ENCODE measurements at places on chromosomes 1 and 21. TPM values are rescaled to one million over a fixed set of nuclear protein-coding genes. Genes with fewer than 3 reads are reported as not detected.

The ENO1 gene
- 361 TPM for total RNA-seq

The LRRC3 gene
- 0.81 TPM for total RNA-seq

DNA sequence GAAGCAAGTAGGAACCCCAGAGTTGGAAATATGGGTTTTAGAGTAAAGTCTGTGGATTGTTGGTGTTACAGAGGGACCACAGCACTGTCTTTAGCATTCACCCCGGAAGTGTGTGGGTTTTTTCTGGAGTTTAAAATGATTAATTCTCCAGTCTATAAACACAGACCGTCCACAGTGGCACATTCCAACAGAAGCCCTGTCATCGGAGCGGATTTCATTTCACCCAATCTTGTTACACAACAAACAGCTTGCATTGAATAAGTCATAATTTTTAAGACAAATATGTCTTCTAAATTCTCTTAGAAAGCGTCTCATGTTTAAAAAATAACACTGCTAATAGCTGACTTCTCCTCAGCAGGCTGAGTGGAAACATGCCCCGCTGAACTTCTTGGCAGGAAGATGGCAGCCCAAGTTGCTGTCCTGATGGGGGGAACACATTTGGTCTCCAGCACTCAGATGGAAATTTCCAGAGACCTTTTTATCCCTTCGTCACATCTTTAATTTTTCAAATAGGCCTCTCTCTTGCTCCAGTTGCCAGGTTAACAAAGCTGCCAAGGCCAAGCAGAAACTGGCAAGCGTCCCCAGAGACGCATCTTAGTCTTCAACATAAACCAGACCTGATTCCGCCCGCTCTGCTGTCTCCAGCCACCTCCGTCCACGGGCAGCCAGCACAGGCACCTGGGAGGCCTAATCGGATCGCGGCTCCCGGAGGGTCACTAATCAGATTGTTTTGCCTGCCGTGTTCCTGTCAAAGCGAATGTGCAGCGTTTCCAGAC is 28.8 kb upstream of the SLC19A1 start:
- DNase-seq, result peak; percentile 31
- H3K4me3 ChIP-seq, result no peak overlapping the region
- H3K27me3 ChIP-seq, result no peaks in the 10 kb centered on the region
- H3K4me1 ChIP-seq, result peaks cover 38% of the 10 kb centered on the region

DNA sequence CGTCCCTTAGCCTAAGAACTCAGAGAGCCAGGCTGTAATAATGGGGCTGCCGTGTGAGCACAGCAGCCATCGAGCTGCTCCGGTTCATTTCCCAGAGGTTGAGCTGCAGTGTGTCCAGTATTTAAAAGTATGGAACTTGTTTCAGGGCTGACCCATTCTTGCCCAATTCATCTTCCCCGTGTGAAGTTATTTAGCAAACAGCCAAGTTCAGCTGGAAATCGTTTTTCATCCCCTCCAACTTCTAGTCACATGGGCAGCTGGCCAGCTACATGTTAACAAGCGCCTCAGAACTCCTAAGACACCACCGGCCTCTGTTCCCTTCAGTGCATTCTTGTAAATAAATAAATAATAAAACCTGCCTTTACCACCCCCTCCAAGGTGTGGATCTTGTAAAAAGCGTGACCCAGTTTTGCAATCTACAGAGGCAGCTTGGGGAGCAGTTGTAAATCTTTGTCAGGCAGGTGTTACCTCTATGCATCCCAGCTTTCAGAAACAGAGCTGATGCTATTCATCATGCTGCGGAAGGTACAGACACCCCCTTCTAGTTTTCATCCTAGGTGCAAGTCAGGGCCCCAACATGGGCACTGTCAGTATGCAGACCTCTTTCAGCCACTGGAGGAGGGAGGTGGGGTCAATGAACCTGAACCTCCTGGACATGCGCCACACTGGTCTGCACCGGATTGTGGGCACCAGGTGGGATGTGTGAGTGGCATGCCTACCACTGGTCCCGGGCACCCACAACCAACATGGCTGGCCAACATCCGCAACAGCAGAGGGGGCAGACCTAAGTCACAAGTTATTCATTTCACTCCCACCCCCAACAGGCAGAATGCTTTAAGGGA is 18.7 kb upstream of the KNCN start:
- no peaks in the 10 kb centered on the region for H3K4me1 ChIP-seq
- H3K27me3 ChIP-seq, result no peaks in the 10 kb centered on the region
- no peak overlapping the region for H3K27ac ChIP-seq
- no peaks in the 10 kb centered on the region for H3K36me3 ChIP-seq
- peak; percentile 20 for DNase-seq
- H3K4me3 ChIP-seq, result no peak overlapping the region

- H3K27ac ChIP-seq, result no peak overlapping the region
- no peaks in the 10 kb centered on the region for H3K27me3 ChIP-seq
- no peak overlapping the region for H3K4me3 ChIP-seq
- no peaks in the 10 kb centered on the region for H3K4me1 ChIP-seq
These were observed 1.2 kb upstream of the CDA start for GRCh38 chr1:20587661-20588053.

DNA sequence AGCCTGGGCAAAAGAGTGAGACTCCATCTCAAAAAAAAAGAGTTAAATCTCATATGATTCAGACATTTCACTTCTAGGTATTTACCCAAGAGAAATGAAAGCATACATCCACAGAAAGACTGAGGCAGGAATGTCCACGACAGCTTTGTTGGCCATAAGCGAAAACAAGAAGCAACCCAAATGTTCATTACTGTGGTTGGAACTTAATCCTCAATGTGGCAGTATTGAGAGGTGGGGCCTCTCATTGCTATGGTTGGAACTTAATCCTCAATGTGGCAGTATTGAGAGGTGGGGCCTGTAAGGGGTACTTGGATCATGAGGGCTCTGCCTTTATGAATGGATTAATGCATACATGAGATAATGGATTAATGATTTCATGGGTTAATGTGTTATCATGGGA is 15.2 kb downstream of the C21orf58 start:
- DNase-seq, result no peak
- no peak overlapping the region for H3K27ac ChIP-seq
- H3K36me3 ChIP-seq, result no peaks in the 10 kb centered on the region
- H3K4me3 ChIP-seq, result no peak overlapping the region
- no peaks in the 10 kb centered on the region for H3K4me1 ChIP-seq

DNA sequence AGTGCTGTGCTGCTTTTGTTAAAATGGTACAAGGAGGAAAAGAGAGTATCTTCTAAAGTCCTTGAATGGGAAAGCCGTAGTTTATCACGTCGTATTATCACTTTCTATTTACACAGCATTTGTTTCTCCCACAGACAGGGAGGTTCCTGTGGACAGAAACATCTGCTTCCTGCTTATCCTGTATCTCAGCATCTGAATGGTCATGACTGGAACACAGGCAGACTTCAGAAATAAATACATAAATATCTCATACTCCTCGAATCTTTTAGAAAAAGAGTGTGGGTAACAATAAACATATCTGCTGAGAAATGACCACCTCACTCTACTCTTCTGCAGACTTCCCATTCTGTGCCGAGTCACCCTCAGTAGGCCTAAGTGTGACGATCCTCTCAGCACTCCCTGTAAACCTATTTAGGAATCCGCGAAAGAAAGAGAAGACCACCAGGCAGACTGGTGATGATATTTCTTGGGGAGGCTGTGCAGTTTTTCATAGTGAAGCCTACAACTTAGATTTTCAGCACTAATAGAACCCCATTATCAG is 393.5 kb downstream of the SMYD3 start:
- no peak overlapping the region for H3K4me3 ChIP-seq
- no peaks in the 10 kb centered on the region for H3K4me1 ChIP-seq
- DNase-seq, result no peak

Measured in thyroid gland (tissue), 4 donors.